ENCODE measurements at places on chromosomes 5 and 9. TPM values are rescaled to one million over a fixed set of nuclear protein-coding genes. Genes with fewer than 3 reads are reported as not detected.

- H3K4me1 ChIP-seq, result peaks cover 5% of the 10 kb centered on the region
- H3K27me3 ChIP-seq, result peaks cover 5% of the 10 kb centered on the region
- no peak overlapping the region for H3K4me3 ChIP-seq
- no peak for DNase-seq
- no peaks in the 10 kb centered on the region for H3K36me3 ChIP-seq
These were observed 300.3 kb downstream of the EFNA5 start for GRCh38 chr5:107370396-107370968.

GRCh38 chr9:111456529-111456928 lies 27.7 kb downstream of the ECPAS start:
- no peak for DNase-seq
- peaks cover 24% of the 10 kb centered on the region for H3K4me1 ChIP-seq
- H3K27me3 ChIP-seq, result no peaks in the 10 kb centered on the region

The PAX5 gene
- total RNA-seq, result 0.51 TPM

The SLIT3 gene
- total RNA-seq, result 7.3 TPM

DNA sequence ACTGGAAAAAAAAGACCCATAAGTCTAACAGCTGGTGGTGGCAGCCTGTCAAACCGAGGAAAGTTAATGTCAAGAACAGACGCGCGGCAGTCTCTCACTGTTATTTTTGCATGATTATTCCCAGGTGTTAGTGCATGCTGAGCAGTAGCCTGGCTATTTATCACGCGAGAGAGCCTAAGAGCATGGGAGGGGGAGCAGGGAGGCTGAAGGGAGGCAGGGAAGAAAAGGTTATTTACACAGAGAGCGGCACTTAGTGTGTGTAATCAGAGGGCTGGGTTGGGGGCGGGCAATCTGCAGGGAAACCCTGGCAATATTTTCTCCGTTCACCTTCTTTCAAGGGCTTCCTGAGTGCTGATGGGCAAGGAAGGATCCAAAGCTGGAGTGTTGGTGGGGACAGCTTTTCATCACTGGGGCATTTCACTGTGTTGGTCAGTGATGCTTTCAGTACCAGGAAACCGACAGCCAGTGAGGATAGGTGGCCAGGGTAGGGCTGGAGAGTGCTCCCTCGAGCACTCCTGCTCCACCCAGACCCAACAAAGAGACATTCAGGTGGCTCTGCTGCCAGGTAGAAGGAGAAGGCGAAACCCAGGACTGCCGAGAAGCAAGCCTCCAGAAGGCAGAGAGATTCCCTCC lies 39.6 kb downstream of the ZNF608 start:
- H3K27me3 ChIP-seq, result peaks cover 4% of the 10 kb centered on the region
- no peak for DNase-seq
- no peak overlapping the region for H3K27ac ChIP-seq
- H3K36me3 ChIP-seq, result no peaks in the 10 kb centered on the region
- no peaks in the 10 kb centered on the region for H3K4me1 ChIP-seq
- no peak overlapping the region for H3K4me3 ChIP-seq

The TAF11L10 gene
- total RNA-seq, result not detected

The PCSK1 gene
- total RNA-seq, result not detected

GRCh38 chr5:161096581-161096980 lies 244.6 kb upstream of the ATP10B start:
- H3K4me3 ChIP-seq, result no peak overlapping the region
- no peaks in the 10 kb centered on the region for H3K4me1 ChIP-seq
- H3K27me3 ChIP-seq, result no peaks in the 10 kb centered on the region
- DNase-seq, result no peak
